Posterior cingulate gyrus (tissue), 11 donors: ENCODE measurements at places on chromosomes 2 and 18.

- DNase-seq = no peak
These were observed 186.0 kb downstream of the CAMKMT start for GRCh38 chr2:44547718-44548117.

DNA sequence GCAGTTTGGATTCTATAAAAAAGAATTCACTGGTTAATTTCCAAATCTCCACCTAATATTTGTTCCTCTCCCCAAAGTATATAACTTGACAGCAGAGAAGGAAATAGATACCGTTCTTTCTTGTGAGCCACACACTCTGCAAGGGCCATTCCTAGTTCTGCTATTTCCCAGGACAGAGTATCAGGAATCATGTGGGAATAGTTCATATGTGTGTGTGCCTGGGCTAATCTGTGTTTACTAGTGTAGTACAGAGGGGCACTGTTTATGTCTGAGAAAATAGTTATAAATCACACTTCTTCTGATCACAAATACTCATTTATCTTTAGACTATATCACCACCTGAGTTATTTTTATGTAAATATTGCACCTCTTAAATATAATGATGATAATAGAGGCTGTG, 296.7 kb downstream of the ARHGAP15 start:
- DNase-seq = no peak

DNA sequence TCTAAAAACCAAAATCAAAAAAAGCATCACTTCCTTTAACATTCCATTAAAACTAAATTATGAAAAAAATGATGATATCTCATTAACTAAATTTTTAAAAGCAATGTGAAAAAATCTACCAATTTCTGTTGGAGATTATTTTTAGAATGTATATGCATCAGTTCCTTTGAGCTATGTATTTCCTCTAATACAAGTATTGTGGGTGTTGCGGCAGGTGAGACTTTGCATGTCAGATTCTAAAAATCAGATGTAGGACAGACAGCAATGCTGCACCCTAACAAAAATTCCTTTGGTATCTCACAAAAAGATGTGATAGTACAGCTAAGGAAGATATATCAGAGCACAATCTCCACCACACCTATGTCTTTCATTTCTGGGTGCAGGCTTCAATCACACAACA, 6.8 kb downstream of the MBD2 start:
- no peak for DNase-seq

- DNase-seq = no peak
These were observed 70.4 kb downstream of the ASAP2 start for GRCh38 chr2:9276901-9277451.
